Umbilical cord (tissue), 2 donors: ENCODE measurements at places on chromosomes 13 and 19. TPM values are rescaled to one million over a fixed set of nuclear protein-coding genes. Genes with fewer than 3 reads are reported as not detected.
A peak's percentile ranks its signal among the peaks of the same experiment; 100 is the strongest.

Gene COL5A3
- total RNA-seq = 30.3 TPM

GRCh38 chr13:58151452-58151851, 519.9 kb downstream of the PCDH17 start:
- peak; percentile 61 for DNase-seq

DNA sequence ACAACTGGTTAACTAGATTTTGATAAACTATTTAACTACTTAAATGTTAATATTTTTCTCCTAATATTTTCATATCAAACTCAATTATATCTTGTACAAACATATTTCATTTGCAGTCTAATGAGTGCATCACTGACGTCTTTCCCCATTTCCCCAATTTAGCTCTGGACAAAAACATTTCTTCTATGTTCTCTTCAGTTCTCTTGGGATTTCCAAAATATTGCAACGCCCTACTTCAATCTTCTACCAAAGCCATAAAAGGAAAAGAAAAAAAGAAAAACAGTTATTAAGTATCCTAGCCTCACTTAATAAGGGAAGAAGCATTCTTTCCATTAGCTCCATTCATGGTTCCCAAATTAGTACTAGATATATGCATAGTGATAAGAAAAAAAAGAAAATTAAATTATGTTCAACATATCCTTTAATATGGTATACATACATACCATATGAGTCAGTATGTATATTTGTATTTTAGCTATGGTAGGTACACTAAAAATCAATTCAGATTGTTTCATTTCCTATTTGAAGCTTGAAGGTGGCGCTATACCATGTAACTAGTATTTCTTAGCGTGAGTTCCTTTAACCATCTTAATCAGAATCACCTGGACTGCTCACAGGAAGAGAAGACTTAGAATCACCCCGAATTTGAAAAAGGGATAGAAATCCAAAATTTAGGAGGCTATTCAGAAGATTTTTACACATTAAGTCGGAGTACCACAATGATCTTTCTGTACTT, 9.9 kb downstream of the FBXL3 start:
- DNase-seq = no peak

GRCh38 chr19:31118287-31118955, 230.8 kb downstream of the TSHZ3 start:
- DNase-seq = no peak

GRCh38 chr19:788983-789700, 8.1 kb upstream of the PTBP1 start:
- peak; percentile 59 for DNase-seq

DNA sequence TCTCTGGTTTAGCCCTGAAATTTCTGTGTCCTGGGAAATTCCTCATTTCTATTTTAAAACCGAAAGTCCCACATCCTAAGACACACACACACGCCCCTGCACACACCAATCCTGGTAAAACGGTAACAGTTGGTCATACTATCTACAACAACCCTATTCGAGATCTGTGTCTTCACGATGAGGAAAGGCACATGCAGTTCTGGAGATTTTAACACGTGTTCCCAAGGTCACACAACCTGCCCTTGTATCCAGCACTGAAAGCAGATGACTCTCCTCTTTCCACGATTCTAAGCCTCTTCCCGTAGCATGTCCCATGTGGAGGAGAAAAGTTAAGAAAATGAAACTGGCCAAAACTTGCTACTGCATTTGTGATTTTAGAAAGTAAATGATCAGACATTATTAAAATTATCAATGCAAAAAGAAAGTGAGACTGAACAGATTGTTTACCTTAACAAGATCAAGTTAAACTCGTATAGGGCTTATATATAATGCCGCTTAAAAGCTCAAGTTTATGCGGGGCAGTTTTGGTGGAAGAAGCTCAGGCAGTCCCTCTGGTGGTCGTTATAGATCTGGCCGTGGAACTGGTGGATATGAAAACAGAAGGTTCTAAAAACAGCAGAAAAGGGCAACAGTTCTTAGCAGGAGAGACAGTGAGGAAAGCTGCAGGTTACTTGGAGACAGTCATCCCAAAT, 32.7 kb downstream of the VSTM1 start:
- no peak for DNase-seq

DNA sequence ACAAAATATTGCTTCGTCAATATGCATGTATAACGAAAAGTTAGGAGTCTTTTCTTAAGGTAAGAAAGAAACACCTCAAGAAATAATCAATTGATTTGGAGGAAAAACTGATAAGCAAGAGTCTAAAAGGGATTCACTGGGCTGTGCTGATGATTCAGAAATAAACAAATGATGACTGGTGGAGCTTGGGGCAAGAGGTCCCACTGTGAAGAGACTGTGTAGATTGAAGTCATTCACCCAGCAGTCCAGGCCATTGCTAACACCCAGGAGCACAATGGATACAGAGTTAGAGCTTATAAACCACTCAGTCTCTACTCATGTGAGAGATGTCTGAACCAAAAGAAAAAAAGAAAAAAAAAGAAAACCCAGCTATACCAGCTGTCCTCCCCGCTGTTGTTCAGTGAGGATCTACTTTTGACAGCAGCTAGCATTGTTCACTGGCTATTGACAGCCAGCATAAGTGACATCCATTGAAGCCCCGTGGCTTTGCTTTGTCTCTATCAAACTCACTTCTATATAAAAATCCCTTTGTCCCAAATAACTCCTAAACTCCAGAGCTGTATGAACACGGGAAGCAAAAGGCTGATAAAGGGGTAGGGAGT, 255.5 kb downstream of the KCTD12 start:
- no peak for DNase-seq

DNA sequence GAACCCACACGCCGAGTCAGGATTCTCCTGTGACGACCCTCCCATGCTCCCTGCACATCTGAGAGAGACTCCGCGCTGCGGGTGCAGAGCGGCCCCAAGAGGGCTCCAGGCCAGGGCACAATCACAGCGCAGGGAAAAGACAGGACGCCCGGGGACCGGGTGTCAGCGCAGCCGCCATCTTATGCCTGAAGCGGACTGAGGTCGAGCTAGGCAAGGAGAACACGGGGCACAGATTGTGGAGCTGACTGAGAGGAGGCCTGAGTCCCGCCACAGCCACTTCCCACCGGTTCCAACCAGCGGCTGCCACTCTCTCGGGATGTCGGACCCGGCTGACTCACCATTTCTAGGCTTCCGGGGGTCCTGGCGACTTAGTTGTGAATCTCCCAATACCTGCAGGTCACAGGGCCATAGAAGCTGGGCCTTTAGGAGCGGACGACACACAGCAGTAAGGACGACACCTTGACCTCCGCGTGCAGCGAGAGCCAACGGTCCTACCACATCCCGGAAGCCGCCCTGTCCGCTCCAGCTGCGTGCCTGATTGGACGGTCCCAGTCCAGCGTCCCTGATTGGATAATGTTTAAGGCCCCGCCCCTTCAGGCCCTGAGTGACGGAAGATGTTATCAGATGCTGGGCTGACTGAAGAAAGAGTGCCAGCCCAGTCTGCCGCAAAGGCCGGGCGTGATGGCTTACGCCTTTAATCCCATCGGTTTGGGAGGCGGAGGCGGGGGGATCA, at the start of gene ZNF728:
Gene ZNF728, minus strand, starts transcription at position 487 of the 733 bp plus-strand sequence. Its CDS starts 146 bp downstream, at position 341.
- DNase-seq = peak; percentile 41

DNA sequence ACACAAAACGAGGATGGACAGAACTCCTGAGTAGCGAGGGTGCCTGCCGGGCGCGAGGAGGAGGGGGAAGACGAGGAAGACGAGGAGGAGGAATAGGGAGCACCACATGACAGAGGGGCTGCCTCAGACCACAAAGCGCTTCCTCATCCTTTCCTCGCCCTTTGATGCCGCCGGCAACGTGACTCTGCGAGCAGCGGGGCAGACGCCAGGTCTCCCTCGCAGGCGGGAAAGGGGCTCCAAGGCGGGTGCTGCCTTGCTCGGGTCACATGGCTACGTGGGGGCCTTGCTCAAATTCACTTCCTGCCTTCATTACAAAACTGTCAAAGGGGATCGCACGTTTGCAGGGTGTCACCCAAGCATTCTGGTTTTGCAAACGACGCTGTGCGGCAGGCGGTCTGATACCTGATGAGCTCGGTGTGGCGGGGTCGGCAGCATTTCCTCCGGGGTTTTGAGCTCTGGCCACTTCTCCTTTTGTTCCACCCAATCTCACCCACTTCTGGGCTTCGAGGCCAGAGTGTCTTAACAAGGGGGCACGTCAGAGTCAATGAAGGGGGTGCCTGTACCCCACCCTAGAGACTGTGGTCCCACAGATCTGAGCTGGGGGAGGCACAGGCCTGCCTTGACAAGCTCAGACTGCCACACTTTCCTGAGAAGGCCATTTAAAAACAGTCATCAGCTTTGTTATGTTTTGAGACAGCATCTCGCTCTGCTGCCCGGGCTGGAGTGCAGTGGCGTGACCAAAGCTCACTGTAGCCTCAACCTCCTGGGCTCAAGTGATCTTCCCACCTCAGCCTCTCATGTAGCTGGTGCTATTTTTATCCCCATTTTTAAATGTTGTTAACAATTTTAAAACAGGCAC, 14.9 kb downstream of the MAP2K2 start:
- no peak for DNase-seq

Gene CILP2
- total RNA-seq = 20.5 TPM

DNA sequence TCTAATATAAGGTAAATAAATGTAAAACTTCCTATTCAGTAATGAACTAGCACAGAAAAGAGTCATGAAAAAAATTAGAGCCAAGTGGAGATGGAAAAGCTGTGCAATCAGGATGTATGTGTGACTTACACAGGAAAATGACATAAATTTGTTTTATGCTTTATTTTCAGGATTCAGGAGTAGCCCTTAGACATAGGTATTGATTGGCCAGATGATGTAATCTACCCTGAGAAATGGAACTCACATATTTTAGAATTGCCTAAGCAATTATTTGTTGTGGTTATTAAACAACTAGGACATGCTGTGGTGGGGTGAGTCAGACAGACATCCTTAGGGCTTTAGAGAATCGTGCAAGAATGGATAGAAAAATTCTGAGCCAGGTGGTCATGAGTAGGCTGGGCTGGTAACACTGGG, 110.6 kb downstream of the PCDH9 start:
- DNase-seq = no peak

Gene CLEC17A
- total RNA-seq = not detected

DNA sequence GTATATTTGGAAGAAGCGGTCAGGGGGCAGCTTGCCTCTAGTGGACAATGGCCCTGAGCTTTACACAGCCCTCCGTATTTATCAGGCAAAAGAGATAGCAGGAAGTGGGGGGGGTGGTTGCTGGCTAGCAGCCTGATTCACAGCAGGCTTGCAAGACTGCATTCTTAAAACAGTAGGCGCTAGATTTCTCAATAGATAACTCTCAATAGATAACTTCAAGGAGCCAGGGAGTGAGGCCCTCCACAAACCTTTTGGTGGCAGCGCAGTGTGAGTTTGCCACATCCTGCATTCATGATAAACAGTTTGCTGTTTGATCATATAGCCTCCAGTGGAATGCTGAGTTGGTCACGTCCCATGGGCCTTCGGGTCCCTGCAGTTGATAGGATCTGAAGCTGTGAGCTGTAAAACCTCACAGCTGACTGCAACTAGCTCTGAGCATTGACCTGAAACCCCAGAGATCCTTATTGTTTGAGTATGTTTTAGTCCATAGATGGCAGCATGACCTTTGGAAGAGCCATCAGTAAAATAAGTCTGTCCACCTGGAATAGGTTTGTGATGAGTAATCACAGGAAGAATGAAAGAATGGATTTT, 12.2 kb downstream of the FPR3 start:
- DNase-seq = no peak

GRCh38 chr13:80945328-80945727, 604.4 kb upstream of the SPRY2 start:
- no peak for DNase-seq

DNA sequence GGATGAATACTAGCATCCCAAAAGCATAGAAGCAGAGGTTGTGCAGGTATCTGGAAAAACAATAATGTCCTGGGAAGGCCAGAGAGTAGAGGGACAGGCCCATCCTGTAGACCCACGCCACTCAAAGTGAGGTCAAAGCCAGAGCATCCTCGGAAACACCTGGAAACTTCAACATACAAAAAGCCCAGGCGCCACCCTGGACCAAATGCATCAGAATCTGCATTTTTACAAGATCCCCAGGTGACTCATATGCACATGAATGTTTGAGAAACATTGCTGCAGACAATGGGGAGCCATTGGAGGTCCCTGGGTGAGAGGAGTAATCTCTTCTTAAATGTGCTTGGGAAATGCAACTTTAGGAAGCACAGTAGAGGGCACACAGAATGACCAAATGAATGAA, 684.1 kb downstream of the DIAPH3 start:
- DNase-seq = no peak

Gene GAPDHS
- not detected for total RNA-seq

Gene CLIP3
- 3.9 TPM for total RNA-seq

GRCh38 chr19:14150041-14150769, 13.8 kb upstream of the ASF1B start:
- no peak for DNase-seq

- DNase-seq = peak; percentile 97
These were observed 17.7 kb downstream of the ZMYM5 start for GRCh38 chr13:19845758-19846157.

GRCh38 chr13:101917833-101918661, 465.6 kb downstream of the ITGBL1 start:
- DNase-seq = no peak

- DNase-seq = peak; percentile 76
These were observed 40.8 kb downstream of the BBC3 start for GRCh38 chr19:47190167-47190727.

Gene THSD8
- not detected for total RNA-seq

- DNase-seq = no peak
These were observed 649.3 kb upstream of the ARGLU1 start for GRCh38 chr13:107217251-107217650.

DNA sequence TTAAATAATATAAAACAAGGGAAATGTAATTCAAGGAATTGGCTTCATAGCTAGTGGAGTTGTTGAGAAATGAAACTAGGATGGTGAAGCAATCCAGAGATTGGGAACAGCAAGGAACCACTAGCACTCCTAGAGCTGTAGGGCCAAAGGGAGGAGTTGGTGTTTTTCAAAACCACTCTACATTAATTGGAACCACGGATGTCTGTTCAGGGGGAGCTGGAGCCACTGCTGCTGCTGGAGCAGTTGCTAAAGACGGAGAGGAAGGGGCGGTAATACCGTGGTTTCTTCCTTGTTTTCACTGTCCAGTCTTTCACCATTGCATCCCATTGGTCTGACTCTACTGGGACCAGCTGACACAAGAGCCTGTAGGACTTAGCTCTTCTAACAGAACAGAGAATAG, 8.5 kb downstream of the DNAJC15 start:
- DNase-seq = no peak

GRCh38 chr19:13133241-13133870, 15.3 kb downstream of the NACC1 start:
- DNase-seq = no peak

- DNase-seq = no peak
These were observed 100.1 kb downstream of the DGKH start for GRCh38 chr13:42148538-42148937.
